Stimulated activated CD4-positive, alpha-beta T cell treated with anti-CD3 and anti-CD28 coated beads, Interleukin-1b, Interleukin-23, amount 100 ng/mL, for 48 hours (primary cell): ENCODE measurements at places on chromosomes 2 and 18.

DNA sequence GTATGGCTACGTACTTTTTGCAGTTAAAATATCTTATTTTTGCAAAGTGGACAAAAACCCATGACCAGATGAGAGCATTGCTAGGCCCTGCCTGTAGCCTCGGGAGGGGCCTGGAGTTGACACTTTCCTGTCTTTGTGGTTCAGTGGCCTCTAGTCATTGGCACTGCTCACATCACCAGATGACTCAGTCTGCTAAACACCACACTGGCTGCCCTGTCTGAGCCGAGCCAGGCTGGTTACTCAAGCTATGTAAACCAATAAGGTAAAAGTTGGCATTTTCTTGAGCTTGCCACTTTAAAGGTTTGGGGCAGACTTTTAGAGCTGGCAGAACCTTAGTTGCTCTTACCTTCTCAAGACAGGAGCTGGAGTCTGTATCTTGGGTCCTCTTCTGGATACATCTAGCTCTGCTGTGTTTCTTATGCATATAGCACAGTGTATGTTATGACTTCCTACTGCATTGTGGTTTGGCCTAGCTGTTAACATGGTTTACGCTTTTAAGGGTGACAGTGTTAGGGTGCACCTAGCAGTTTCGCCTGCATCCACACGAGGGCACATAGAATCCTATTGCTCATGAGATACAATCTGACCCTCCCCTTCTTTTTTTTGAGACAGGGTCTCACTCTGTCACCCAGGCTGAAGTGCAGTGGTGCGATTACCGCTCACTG is 76.4 kb downstream of the AP1S3 start:
- peak; percentile 74 for DNase-seq

GRCh38 chr2:171432969-171433762 is 624 bp downstream of the METTL8 start:
- peak; percentile 66 for DNase-seq

DNA sequence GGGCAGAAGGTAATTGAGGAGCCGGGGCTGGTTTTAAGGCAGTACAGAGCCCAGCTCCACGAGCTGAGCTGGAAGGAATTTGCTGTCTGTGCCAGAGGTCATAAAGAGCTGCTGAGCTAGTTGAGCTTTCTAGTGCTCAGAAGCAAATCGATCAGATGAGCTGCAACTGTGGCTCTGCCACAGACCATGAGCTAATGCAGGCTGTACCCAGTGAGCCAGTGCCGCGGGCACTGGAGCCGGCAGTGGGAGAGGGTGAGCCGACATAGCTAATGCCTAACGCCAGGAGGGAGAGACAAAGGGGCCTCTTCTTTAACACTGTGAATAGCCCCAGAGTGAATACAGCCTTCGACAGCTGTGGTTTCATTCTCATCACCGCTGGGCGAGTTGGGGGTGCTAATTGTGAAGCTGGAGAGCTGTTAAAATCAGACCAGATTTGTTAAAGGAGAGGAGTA is 410.1 kb upstream of the TCF4 start:
- no peak for DNase-seq

- no peak for DNase-seq
Observed at GRCh38 chr18:6741232-6741663, 11.7 kb downstream of the ARHGAP28 start.

DNA sequence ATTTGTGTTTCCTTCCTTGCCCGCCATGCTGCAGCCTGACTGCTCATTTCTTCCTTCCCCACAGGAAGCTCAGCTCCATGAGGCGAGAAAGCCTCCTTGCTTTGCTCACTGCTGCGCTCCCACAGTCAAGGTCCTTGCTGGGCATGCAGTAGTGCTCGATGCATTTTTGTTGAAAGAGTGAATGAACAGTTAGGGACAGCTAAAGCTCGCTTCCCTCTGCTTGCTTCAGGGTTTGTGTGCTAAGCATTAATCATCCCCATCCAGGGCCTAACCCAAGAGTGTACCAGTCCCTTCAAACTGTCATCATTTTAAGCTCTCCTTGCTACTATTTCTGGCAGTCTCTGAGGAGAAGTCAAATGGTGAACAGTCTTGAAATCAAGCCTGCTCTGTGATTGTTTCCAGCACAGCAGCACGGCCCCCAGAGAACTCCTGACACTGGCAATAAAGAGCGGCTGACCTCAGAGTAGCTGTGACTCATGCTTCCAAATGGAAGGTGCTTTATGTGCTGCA is 171.7 kb upstream of the SOX11 start:
- DNase-seq = no peak

DNA sequence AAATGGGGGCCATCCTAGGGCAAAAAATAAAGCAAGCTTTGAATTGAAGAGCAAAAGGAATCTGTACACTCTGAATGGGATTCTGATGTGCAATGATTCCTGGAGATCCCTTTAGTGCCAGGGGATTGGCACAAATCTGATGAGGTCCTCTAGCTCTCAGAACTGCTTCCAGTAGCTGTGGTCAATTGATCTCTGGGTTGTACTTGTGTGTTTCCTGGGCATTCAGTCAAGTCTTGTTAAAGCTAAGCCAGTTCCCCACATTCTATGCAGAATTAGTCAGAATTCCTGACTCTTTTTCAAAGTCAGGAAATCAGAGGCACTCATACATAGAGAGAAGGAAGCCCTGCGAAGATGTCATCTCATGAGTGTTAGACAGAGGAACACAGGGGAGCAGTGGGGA is 161.3 kb downstream of the DNER start:
- no peak for DNase-seq

DNA sequence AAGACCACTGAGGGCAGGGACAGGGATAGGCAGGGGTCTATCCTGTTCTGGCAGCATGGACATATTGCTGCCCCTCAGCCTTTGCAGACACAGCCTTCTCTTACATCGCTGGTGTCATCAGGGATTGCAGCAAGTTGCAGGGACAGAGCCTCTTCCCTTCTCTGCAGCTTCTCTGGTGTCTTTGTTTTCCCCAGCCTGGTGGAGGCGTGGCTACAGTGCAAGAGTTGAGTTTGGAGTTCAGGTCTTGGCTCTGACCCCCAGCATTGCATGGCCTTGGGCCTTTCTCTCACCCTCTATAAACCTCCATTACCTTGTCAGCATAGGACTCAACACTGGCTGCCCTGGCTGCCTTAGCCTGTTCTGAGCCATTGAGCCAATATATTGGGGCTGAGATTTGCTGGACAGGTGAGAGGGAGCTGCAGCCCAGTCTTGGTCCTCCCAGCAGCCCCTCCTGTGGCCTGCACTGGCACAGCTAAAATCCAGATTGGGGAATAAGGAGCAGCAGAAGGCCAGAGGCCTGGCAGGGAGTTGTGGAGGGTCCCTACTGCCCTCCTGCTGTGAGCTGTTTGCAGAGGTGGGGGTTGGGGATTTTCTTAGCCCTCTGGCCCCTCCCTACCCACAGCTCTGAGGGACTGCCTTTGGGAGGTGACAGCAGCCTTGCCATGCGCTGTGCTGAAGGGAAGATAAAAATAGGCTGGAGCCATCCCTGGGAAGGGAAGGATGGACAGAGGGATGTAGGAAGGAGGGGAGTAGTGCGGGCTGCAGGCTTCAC is 22.8 kb downstream of the EHD3 start:
- no peak for DNase-seq

GRCh38 chr18:49739275-49739674 is 74.1 kb downstream of the ACAA2 start:
- no peak for DNase-seq

- DNase-seq = no peak
Observed at GRCh38 chr2:22694856-22695255, 690.1 kb upstream of the KLHL29 start.

- no peak for DNase-seq
Observed at GRCh38 chr2:43171789-43172188, 54.6 kb downstream of the ZFP36L2 start.

DNA sequence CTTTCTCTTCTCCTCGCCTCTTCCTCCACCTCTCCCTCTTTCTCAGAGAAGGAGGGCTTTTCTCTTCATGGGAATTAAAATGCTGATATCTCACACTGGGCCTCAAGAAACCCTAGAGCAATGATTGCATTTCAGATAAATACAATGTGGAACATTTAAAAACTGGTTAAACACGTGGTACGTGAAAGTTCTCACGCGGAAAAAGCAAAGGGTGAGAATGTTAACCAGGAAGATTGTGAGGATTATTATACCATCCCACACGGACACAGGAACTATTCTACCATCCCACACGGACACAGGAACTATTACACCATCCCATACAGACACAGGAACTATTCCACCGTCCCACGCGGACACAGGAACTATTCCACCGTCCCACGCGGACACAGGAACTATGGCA is 182.4 kb downstream of the TMEM18 start:
- no peak for DNase-seq
